Lower leg skin (tissue), 4 donors: ENCODE measurements at places on chromosomes 6 and 20.

- no peak for DNase-seq
Observed at GRCh38 chr6:72783035-72783434, 161.2 kb downstream of the KCNQ5 start.

GRCh38 chr6:14434916-14435690 lies 317.5 kb downstream of the CD83 start:
- no peak for DNase-seq

DNA sequence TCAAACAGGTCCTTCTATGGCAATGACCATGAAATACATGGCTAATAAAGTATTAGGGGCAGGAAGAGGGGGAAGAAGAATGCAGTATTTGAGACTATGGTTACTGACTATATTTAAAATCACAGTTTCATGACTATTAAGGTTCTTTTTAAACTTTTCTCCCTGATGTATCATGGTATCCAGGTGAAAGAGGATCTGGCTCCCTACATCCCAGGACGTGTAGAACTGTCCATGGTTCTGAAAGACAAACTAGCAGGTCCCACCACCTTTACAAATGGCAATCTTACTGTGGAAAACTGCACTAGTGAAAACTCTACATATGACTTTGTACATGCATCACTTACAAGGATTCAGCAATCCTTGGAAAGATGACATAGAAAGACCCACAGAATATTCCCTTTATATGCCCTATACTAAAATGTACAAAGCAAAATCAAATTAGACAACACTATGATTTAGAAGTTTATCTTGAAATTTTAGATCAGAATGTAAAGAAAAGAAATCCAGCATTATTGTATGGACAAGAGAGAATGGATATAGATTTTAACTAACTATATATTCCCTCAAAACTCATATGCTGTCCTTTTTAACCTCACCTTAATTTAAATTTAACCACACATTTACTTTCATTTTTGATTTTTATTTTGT lies 33.5 kb downstream of the RPP21 start:
- no peak for DNase-seq

DNA sequence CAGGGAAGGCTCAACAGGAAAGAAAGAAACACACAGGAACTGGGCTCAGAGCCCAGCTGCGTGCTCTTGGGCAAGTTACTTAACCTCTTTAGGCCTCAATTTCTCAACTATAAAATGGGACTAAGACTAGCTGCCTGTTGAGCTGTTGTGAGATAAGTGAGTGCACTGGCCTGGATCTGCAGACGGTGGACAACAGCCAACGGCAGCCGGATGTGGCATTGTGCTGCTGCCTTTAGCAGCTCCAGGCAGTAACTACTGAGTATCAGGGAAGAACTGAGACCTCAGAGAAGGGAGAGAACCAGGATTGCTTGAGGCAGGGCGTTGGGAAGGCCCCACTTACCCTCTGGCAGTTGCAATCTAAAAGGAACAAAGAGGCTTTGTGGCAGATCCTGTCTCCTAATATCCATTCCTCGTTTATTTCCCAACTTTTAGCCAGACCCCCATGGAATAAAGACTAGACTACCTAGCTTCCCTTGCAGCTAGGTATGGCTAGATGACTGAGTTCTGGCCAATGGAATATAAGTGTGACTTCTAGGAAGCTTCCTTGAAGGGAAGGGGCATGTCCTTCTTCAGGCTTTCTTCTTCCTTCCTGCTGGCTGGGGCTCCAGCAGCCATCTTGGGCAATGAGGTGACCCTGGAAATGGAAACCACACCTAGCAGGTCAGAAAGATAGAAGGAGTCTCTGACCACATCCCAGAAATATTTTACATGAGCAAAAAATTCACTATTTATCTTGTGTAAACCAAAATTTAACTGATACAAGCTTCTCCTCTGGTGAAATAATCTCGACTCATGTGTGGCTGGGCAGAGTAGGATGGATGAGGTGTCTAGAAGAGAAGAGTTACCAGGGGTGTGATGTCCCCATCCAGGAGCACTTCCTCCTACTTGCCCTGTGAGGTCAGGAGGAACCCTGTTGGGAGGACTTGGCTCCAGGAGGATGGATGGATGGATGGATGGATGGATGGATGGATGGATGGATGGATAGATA lies 67.6 kb downstream of the MRPL14 start:
- DNase-seq = no peak

GRCh38 chr20:5658912-5659345 lies 91.3 kb upstream of the SHLD1 start:
- DNase-seq = peak; percentile 88

- DNase-seq = no peak
Observed at GRCh38 chr20:44646023-44646640, 5.4 kb downstream of the ADA start.

GRCh38 chr6:158047563-158048323 lies 66.1 kb downstream of the SYNJ2 start:
- DNase-seq = no peak

DNA sequence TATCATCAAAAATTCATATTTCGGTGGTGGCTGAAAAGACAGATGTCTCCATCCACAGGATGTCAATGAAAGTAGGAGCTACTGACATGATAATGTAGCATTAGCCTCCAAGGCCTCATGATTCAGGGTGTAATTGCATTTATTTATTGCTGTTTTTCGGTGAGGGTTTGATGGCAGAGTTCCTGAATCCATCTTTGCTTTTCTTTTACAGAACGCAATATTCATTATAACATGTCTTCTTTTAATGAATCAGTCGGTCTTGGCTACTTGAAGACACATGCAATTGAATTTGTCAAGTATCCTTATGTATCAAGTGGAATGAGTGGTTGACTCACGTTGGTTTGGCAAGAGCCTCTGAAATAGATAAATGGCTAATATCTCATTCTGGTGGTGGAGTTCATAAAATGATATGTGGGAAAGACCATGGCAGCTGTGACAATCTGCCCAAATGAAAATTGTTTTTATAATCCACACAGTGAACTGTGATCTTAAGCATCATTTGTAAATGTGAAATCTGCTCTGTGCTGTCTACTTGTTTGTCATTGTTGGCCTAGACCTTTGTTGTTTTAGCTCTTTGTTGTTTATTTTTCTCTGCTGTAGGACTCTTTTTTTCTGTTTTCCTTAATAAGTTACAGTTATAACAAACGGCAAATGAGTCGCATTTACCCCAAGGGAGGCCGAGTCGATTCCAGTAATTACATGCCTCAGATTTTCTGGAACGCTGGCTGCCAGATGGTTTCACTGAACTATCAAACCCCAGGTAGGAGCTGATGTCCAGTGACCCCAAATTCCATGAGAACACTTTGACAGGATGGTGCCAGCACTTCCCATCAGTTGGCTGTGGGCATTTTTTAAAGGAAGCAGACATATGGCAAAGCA lies 105.7 kb upstream of the LAMP5 start:
- DNase-seq = no peak

DNA sequence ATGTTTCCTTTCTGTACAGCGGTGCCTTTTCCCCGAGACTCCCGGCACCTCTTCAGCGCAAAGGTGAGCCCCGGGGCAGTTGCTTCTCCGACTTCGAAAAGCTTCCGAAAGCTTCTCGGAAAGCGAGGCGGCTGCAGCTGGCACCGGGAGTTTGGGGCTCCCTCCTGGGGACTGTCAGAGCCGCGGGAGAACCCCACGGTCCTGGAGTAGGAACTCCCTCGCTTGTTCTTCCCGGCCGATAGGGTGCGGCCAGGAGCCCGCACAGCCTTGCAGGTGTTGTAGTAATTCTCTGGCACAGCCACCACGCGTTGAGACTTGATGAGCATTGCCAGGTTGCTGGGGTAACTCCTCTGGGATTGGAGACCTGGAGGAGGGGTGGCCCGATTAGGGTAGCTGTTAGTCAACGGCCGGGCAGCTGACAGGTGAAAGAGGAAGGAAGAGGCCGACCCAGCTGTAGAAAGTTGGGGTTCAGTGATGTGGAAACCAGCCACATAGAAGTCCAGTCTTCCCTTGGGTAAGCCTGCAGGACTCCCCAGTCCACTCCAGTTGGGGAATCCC lies 721 bp downstream of the KDM1B start:
- peak; percentile 90 for DNase-seq

DNA sequence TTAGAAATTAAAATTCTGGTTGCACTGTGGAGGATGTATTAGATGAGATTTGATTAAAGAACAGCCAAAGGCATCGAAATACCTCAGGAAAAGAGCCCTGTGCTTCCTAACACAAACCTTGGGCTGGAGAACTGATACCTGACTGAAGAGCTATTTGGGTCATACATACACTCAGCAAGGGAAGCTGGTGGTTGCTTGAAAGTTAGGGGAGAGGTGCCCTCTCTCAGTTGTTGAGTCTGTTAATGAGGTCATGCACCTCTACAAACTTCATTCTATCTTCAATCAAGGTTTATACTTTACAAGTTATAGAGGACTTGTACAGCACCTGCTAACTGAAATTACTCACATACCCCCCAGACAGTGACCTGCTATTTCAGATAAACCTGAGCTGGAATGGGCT lies 25.5 kb downstream of the FAM184A start:
- DNase-seq = no peak

GRCh38 chr20:45229264-45230056 lies 8.3 kb downstream of the SEMG2 start:
- no peak for DNase-seq

GRCh38 chr6:35077713-35078105 lies 63.4 kb downstream of the TCP11 start:
- DNase-seq = no peak

DNA sequence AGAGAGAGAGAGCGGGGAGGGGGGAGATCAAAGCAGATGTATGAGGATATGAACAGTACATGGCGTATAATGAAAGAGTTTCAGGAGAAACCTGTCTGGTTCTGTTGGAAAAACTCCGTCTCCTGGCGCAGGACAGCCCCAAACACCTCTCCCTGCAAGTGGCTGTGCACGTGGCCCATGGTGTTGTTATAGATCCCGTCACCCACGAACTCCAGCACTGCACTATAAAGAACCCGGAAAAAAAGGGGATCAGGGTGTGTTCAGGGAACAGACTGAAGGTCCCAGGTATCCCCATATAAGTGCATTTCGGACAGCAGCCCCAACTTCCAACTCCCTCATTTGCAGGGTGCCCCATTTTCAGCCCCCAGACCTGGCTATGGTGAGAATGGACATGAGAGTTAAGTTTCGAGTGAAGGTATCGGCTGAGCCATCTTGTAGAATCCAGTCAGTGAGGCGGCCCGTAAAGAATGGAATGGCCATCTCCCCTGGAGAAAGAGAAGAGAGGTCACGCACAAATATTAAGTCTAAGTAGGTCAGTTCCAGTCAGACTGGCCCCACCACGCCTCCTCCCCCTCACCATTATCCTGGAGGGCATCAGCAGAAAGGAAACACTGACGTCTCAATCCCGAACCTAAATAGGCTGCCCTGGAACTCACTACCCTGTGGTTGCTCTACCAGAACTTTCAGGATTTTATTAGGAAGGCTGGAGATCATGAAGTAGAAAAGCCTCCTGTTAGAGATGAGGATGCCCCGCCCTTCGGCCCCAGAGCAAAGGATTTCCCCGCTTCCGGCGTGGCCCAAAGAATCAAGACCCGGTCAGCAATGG lies 1.3 kb downstream of the TAP1 start:
- DNase-seq = no peak

GRCh38 chr6:24935366-24936152 lies at the start of gene RIPOR2:
Gene RIPOR2 (minus strand): TSS chr6:24935960. CDS start chr6:24935898, 62 bp downstream.
- DNase-seq = no peak

- DNase-seq = peak; percentile 20
Observed at GRCh38 chr20:44805335-44805978, 4.9 kb downstream of the RIMS4 start.

DNA sequence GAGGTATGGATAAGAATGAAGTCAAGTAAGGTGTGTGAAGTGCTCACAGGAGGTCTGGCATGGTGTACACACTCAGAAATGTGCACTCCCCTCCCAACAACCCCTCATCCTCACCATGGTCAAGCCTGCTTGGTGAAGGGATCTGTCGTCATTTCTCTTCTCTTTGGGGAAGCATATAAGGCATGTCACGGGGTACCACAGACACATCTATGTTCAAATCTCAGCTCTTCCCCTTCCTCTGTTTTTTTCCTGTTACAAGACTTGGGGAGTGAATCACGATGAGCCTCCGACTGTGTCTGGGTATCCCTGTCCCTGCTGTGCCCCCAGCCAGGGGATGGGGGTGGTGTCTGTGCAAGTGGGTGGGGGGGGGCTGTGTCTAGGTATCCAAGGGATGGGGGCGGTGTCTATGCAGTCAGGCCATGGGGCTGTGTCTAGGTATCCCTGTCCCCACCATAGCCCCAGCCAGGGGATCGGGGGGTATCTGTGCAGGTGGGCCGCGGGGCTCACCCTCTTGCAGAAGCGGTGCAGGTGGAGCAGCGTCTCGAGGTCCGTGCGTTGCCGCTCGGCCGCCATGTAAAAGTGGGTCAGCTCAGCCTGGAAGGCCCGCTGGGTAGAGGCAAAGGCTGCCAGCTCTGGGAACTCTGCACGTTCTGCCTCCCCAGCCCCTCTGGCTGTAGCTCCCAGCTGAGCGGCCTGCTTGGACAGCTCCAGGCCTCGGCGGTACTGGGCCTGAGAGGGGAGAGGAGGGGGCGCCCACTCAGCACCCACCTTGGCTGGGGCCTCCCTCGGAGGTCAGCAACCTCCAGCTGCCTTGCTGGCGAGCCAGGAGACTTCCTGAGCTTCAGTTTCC lies 43.6 kb downstream of the KIAA1755 start:
- no peak for DNase-seq

DNA sequence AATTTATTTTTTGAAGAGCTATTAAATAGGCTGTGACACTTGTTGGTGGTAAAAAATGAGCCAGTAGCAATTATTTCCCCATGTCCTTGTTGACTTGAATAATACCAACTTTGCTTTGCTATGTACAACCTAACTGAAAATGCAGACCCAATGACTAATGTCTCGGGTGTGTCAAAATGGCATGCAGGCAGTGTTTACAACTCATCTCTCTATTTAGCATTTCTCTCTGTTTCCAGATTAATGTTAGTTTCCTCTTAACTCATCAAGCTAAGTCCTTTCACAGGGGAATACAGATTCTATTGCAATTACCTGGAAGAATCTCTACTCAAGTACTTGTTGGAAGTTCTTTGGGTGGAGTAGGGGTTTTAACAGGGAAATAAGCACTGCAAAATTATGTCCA lies 504.4 kb downstream of the BCKDHB start:
- DNase-seq = no peak

DNA sequence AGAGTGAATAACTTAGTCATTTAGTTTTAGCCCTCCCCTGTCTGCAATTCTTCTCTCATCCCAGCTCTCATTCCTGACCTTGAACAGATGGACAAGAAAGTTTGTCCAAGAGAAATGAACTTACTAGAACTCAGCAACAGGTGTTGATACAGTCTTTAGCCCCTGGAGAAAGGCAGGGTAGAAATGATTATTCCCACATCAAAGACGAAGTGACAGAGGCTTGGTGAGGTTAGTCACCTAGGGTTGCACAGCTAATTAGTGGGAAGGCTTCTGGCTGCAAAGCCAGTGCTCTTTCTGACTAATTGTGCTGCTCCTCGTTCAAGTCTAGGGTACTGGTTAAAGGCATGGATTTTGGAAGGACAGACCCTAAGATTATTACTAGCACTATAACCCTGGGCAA lies 4.5 kb downstream of the ZDHHC14 start:
- DNase-seq = no peak

- DNase-seq = no peak
Observed at GRCh38 chr20:22525821-22526220, 58.6 kb downstream of the FOXA2 start.

- DNase-seq = no peak
Observed at GRCh38 chr6:53151676-53152075, 3.0 kb upstream of the GCM1 start.

GRCh38 chr6:3310051-3310448 lies 51.3 kb downstream of the PSMG4 start:
- DNase-seq = no peak

GRCh38 chr20:46057856-46058598 lies 29.0 kb downstream of the SLC12A5 start:
- peak; percentile 91 for DNase-seq
